ENCODE measurements at places on chromosomes 13 and 19.

DNA sequence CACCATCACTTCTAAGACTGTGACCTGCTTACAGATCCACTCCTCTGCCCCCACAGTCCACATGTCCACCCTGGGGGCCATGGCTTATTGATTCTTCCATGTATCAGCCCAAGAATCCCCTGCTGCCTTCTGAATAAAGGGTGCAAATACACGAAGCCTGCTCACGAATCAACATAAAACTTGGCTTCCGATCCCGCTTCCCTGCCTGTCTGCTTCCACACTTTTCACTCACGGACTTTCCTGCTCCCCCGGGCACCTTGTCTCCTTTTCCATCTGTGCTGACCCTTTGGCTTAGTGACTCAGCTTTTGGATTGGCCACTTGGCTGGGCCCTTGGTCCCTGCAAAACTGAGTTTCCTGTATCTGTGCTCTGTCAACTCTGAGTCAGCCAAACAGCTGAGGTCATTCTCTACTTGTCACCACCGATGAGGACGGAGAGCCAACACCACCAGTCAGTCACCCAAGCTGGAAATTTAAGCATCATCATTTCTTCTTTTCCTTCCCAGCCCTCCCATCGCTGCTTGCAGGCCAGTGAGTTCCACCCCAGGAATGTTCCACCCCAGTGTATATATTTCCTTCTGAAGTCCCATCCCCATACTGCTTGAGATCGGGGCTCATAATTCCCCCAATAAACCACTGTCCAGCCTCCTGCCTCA, 11.4 kb upstream of the USP12 start:
- DNase-seq = no peak

DNA sequence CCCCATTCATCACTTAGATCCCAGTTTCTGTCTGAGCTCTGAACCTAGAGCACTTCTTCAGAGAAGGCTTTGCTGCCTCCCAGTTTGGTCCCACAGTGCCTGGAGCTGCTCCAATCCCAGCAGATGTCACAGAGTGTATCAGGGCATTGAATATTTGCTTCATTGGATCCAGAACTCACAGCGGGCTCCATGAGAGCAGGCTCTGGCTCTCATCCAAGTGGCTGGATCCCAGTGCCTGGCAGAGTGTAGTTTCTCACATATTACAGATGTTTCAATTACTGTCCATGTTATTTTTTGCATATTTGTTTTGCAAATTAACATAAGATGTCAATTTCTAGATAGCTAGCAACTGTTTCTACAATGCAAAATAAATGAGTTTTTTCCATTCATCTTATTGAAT, 50.6 kb downstream of the MYO16 start:
- no peak for DNase-seq

DNA sequence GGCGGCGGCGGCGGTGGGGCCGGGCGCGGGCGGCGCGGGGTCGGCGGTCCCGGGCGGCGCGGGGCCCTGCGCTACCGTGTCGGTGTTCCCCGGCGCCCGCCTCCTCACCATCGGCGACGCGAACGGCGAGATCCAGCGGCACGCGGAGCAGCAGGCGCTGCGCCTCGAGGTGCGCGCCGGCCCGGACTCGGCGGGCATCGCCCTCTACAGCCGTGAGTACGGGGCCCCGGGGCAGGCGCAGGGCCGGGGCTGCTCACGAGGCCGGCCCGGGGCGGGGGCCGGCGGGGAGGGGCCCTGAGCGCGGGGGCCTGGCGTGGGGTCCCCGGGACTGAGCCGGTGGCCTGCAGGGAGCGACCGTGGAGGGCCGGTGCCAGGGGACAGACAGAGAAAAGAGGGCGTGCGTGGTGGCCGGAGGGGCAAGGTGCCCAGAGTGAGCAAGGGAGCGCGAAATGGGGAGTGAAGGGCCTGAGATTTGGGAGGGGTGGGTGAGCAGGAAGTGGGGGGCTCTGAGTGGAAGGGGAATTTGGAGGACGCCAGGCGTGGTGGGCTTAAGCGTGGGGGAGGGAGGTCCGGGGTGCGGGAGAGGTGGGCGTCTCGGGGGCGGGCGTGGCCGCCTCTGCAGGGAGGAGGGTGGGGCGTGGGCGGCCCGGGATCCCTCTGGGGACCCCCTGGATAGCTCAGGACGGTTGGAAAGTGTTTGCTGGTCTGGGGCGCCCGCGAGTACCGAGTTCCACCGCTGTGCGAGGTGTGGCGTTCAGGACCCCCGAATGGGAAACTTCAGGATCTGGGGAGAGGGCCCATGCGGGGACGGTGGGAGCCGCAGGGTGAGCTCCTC, 575 bp downstream of the CARM1 start:
- DNase-seq = peak; percentile 32

GRCh38 chr19:41785653-41786052, 10.7 kb upstream of the CEACAM3 start:
- peak; percentile 56 for DNase-seq

DNA sequence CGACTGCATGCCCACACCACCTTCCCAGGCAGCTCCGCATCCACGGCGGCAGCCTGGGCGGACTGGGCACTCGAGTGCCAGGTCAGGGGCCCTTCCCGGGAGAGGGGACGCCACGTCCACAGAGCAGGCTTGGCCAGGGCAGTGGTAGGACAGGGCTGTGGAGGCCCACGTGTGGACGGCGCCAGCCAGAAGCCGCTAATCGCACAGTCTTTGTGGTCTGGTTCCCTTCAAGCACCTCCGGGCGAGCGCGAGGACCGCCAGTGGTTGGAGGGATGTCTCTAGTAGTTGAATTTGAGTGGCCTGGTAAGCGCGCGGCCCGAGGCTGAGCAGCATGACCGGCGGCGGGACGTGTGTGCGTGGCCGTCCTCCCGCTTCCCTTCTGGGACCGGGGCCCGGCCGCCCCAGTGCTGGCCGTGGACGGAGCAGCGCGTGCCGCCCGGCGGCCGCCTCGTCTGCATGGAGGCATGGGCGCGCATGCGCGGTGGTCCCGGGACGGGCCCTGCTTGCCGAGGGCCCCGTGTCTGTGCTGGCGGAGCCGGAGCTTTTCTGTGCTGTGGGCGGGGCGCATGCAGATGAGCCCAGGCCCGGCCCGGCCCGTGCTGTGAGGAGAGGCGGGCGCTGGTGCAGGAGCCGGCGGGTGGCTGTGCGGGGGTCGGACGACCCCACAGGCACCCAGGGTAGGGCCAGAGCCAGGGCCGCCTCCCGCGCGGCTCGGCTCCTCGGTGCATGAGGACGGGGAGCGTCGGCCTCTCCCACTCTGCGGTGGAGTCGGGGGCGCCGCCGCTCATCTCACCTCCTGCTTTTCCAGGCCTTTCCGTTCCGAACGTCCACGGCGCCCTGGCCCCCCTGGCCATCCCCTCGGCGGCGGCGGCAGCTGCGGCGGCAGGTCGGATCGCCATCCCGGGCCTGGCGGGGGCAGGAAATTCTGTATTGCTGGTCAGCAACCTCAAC, 8.6 kb downstream of the PTBP1 start:
- no peak for DNase-seq

DNA sequence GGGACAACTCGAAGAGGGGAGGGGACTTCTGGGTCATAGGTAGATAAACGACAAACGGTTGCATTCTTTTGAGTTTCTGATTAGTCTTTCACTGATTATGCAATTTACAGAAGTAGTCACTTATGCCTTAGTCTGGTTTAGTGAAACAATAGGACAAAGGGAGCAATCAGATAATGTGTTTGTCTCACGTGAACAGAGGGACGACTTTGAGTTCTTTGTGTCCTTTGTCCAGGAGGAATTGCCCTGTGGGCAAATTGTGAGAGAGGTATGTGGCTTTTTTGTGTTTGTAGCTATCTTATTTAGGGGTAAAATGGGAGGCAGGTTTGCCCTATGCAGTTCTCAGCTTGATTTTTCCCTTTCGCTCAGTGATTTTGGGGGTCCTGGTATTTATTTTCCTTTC, 362.9 kb upstream of the PCDH20 start:
- DNase-seq = no peak

DNA sequence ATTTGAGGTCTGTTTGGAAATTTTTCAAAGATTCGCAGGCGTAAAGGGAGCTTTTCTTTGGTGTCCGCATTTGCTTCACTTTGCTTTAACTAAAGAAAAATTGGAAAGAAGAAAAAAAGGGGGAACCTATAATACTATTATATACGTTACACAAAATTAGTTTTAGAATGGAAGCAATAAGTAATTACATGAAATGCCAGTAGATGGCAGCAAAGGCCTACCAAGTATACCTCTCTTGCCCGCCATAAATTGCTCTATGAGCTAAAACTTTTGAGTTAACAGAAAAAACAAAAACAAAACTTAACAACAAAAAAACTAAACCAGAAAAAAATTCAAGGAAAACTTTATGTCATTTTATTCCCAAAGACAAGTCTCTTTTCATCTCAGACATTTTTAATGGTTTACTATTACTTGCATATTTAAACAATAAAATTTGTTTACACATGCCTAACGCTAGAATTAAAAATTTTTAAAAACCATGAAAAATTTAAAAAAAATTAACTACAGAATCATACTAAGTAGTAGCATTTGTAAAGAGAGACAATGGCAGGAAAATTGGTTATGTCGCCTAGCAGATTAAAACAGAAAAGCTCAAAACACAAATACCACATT, 271.4 kb downstream of the NALCN start:
- no peak for DNase-seq

GRCh38 chr13:102873653-102874052, 27.8 kb downstream of the ERCC5 start:
- DNase-seq = no peak

DNA sequence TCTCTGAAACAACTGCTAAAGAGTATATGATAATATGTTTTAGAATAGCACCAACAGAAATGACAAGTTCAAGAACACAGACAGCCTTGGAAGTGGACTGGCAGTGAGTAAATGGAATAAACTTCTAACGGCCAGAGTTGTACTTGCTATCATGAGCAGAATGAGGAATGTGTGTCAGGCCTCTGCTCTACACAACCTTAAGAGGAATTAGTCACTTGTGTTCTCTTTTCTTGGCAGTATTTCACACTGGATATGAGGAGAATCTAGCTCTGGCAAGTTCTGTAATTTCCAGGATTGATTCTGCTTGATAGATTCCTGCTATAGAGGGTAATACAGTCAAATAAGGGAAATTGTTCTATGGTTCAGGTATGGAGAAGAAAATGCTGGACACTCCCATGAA, 757.3 kb downstream of the EFNB2 start:
- DNase-seq = no peak

DNA sequence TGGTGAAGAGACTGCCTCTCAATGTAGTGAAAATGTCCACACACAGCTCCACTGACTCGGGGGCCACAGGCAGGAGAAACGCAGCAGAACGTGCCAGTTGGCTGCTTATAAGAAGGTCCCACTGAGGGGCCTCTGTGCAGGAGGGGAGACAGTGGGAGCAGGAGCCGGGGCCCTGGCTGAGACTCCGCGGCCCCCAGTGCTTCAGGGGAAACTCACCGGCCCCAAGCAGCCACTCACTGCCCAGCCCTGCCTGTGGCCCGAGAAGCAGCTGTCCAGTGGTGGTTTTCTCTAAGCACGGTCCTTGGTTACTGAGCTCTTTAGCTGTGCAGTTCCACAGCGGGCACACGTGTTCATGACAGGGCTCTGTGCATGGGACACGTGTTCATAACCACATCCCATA, 91.9 kb upstream of the MCF2L start:
- DNase-seq = no peak

DNA sequence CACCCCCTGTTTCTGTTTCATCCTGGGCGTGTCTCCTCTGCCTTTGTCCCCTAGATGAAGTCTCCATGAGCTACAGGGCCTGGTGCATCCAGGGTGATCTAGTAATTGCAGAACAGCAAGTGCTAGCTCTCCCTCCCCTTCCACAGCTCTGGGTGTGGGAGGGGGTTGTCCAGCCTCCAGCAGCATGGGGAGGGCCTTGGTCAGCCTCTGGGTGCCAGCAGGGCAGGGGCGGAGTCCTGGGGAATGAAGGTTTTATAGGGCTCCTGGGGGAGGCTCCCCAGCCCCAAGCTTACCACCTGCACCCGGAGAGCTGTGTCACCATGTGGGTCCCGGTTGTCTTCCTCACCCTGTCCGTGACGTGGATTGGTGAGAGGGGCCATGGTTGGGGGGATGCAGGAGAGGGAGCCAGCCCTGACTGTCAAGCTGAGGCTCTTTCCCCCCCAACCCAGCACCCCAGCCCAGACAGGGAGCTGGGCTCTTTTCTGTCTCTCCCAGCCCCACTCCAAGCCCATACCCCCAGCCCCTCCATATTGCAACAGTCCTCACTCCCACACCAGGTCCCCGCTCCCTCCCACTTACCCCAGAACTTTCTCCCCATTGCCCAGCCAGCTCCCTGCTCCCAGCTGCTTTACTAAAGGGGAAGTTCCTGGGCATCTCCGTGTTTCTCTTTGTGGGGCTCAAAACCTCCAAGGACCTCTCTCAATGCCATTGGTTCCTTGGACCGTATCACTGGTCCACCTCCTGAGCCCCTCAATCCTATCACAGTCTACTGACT, at the start of gene KLK3:
KLK3 (plus strand) TSS at position 280 of the 775 bp plus-strand sequence; CDS start at position 321, 41 bp downstream.
- DNase-seq = no peak

DNA sequence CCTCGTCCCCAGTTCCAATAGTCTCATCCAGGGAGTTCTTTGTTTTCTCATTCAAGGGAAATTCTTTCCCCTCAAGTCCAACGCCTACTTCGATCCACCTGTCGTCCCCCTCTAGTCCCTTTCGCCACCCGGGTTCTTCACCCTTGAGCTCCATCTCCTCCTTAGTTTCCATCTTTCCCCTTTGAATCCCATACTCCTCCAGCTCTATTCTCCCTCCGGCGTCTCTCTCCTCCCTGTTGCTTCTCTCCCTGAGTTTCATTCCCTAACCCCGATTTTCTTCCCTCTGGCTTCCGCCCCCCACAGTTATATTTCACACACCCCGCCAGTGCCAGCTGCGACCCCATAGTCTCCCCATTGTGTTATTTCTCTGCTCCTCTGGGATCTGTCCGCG, 628 bp upstream of the SLC17A7 start:
- DNase-seq = no peak

- no peak for DNase-seq
Observed at GRCh38 chr13:30697996-30698401, 37.3 kb upstream of the ALOX5AP start.

- DNase-seq = no peak
Observed at GRCh38 chr13:100636441-100636840, 38.2 kb downstream of the TMTC4 start.

DNA sequence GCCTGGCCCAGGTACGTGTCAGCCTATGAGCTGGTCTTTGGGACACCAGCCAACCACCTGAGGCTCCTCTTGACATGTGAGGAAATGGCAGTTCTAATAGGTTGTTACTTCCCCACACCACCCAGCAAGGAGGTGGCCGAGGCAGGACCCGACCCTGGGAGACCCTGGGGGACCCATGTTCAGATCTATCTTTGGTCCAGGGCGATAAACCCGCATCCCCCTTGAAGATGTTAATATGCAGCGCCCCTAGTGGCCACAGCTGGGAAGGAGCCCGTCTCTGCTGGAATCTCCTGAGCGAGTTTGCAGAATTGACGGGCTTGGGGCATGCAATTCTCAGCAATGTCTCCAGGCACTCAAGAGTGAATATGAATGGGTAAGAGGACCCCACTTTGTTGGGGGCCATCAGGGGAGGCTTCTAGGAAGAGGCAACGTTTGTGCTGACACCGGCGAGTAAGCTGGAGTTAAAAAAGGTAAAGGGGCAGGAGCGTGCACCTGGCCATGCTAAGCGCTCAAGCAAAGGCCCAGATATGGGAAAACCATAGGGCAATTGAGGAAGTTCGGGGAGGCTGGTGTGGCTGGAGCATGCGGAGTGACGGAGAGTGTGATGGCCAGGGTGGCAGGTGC, 1.5 kb upstream of the MYO1F start:
- peak; percentile 79 for DNase-seq
